ENCODE measurements at places on chromosomes 1 and 21.

DNA sequence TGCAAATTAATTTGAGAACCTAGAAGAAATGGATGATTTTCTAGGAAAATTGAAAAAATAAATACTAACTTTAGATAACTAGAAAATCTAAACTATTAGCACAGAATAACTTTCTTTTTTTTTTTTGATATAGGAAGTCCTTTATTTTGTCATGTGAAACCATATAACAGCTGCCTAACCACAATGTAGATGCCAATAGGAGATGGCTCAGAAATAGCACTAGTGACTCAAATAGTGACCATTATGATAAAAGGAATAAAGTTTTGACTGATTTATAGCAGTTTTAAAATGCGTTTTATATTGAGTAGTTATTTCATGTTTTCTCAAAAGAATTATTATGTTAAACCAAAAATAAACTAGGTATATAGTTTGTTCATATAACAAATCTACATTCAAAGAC is 158.0 kb upstream of the CACYBP start:
- DNase-seq = no peak
- H3K4me3 ChIP-seq = no peak overlapping the region
- no peak overlapping the region for H3K27ac ChIP-seq
- no peaks in the 10 kb centered on the region for H3K4me1 ChIP-seq
- H3K36me3 ChIP-seq = no peaks in the 10 kb centered on the region

DNA sequence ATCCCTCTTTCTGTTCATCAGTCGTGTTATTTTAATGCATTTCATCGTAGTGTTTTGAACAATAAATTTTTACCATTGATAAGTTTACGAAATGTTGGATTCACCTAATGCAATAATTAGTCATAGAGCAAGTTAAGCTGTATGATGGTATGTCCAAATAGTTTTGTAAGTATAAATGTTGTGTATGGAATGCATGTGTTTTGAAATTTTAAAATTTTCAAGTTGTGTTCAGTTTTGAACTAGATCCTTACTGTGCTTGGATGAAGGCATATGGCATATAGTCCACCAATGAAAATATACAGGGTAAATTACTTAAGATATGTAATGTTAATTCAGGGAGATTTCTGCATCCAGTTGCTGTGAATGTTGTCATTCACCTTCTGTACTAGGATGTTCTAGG is 2.3 kb downstream of the ZMYM4 start:
- H3K36me3 ChIP-seq = no peaks in the 10 kb centered on the region
- no peaks in the 10 kb centered on the region for H3K27me3 ChIP-seq
- no peak for DNase-seq
- H3K4me1 ChIP-seq = peaks cover 3% of the 10 kb centered on the region
- no peak overlapping the region for H3K4me3 ChIP-seq

DNA sequence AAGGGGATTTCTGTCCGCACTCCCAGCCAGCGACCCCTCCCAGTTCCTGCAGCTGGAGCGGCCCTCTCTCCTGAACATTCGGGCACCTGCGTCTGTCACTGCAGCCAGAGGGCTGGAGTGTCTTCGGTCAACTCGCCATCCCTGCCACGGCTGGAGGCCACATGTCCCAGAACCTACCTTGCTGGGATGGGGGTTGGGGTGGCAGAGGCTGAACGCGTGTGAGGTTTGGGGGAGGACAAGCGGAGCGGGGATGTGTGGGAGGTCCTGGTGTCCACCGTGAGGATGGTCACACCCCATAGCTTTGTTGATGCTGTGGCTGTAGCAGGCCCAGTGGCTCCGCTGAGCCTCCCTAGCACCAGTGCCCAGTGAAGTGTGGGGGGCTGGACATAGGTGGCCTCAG is 14.8 kb upstream of the C1orf174 start:
- no peak overlapping the region for H3K4me3 ChIP-seq
- H3K4me1 ChIP-seq = peaks cover 2% of the 10 kb centered on the region
- DNase-seq = no peak
- H3K36me3 ChIP-seq = no peaks in the 10 kb centered on the region
- H3K27me3 ChIP-seq = no peaks in the 10 kb centered on the region

DNA sequence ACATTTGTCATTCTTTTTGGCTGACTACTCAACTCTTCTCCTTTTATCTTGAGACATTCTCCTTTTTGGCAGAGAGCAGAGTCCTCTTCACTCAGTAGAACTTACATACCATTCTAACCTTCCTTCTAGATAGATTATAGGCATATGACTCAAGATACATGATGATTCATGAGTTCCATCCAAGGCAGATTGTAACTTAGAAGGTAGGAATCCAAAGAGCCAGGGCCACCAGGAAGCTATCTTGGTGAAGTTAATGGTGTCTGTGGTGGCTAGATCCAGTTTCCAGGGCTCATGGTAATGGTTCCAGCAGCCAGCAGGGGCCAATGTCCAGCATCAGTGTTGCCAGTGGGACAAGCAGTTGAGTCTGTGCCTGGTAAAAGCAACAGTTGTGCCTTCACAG is 76.1 kb upstream of the KIAA0040 start:
- H3K4me1 ChIP-seq = peaks cover 2% of the 10 kb centered on the region
- peak; percentile 18 for DNase-seq
- H3K4me3 ChIP-seq = no peak overlapping the region
- H3K27ac ChIP-seq = no peak overlapping the region

GRCh38 chr1:25031966-25032667 is 102.0 kb upstream of the RUNX3 start:
- no peak overlapping the region for H3K27ac ChIP-seq
- no peak for DNase-seq
- no peaks in the 10 kb centered on the region for H3K27me3 ChIP-seq
- no peak overlapping the region for H3K4me3 ChIP-seq
- H3K4me1 ChIP-seq = peaks cover 7% of the 10 kb centered on the region

- no peaks in the 10 kb centered on the region for H3K4me1 ChIP-seq
- H3K4me3 ChIP-seq = no peak overlapping the region
- H3K27ac ChIP-seq = no peak overlapping the region
Observed at GRCh38 chr21:45341779-45342178, 54.1 kb upstream of the POFUT2 start.

- no peak overlapping the region for H3K4me3 ChIP-seq
- H3K27me3 ChIP-seq = no peaks in the 10 kb centered on the region
- H3K27ac ChIP-seq = no peak overlapping the region
- no peaks in the 10 kb centered on the region for H3K36me3 ChIP-seq
- no peaks in the 10 kb centered on the region for H3K4me1 ChIP-seq
- DNase-seq = no peak
Observed at GRCh38 chr1:205024679-205025078, 18.3 kb upstream of the CNTN2 start.

- no peak overlapping the region for H3K27ac ChIP-seq
- H3K27me3 ChIP-seq = no peaks in the 10 kb centered on the region
- no peaks in the 10 kb centered on the region for H3K36me3 ChIP-seq
Observed at GRCh38 chr1:219414250-219414649, 198.7 kb downstream of the ZC3H11B start.

DNA sequence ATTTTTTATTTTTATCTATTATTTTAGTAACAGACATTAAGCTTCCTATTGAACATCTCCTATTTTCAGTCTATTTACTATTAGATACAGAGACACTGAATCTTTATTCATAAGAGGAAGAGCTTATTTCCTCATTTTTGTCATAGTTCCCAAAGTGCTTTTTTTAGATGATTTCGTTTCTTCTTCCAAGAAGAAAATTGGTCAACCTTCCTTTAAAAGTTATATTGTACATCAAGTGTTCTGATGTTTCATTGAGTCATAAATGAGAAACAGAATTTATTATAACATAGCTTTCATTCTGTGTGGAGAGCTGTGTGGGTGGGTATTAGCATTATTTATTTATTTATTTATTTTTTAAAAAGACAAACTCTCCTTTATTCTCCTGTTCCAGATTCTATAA is 50.6 kb upstream of the BACH1 start:
- no peaks in the 10 kb centered on the region for H3K36me3 ChIP-seq
- H3K4me1 ChIP-seq = no peaks in the 10 kb centered on the region
- DNase-seq = no peak
- H3K27me3 ChIP-seq = no peaks in the 10 kb centered on the region
- no peak overlapping the region for H3K27ac ChIP-seq
- no peak overlapping the region for H3K4me3 ChIP-seq

DNA sequence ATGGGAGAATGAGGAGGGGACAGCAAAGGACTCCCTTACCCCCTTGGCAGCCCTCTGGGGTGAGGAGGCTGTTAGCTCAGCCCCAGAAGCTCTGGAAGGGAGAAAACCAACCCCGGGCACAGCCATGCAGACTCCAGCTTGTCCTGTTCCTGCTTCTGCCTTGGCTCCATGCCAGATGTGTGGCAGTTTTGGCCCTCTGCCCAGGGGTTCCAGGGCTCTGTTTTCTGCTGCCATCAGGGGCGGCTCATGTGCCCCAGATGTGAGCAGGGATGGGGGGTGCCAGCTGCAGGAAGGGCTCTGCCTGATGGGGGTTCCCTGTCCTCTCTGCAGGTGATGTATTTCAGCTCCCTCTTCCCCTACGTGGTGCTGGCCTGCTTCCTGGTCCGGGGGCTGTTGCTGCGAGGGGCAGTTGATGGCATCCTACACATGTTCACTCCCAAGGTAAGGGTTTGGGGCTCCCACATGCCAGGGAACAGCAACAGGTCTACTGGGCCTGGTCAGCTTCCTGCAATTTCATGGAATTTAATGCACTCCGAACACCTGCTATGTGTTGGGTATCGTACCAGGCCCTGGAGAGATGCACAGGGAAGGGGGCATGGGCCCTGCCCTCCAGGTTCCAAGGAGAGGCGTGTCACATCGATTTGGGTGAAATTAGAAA is 26.1 kb downstream of the SLC6A17 start:
- peaks cover 4% of the 10 kb centered on the region for H3K4me1 ChIP-seq
- no peak overlapping the region for H3K4me3 ChIP-seq
- no peak overlapping the region for H3K27ac ChIP-seq

GRCh38 chr1:89629146-89629545 is 3.8 kb upstream of the LRRC8C start:
- no peak overlapping the region for H3K27ac ChIP-seq
- H3K36me3 ChIP-seq = no peaks in the 10 kb centered on the region
- no peaks in the 10 kb centered on the region for H3K27me3 ChIP-seq
- H3K4me1 ChIP-seq = no peaks in the 10 kb centered on the region

DNA sequence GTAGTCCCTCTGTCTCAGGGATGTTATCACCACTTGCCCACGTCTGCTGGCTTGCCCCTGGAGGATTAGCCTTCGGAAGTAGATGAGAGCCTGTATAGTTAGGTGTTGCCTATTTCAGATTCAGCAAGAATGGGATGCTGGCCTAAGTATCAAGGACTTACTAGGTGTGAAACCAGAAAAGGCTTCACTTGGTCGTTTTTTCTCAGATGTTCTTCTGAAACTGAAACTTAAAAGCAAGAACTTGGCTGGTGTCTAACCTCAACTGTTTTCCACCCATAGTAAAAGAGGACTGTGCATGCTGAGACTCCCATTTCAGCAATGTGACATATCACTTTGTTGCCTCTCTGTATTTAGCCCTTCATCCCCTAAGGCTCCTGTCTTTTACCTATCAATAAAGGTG is 67.0 kb upstream of the LRRC53 start:
- H3K4me1 ChIP-seq = no peaks in the 10 kb centered on the region
- H3K27me3 ChIP-seq = no peaks in the 10 kb centered on the region
- no peaks in the 10 kb centered on the region for H3K36me3 ChIP-seq

DNA sequence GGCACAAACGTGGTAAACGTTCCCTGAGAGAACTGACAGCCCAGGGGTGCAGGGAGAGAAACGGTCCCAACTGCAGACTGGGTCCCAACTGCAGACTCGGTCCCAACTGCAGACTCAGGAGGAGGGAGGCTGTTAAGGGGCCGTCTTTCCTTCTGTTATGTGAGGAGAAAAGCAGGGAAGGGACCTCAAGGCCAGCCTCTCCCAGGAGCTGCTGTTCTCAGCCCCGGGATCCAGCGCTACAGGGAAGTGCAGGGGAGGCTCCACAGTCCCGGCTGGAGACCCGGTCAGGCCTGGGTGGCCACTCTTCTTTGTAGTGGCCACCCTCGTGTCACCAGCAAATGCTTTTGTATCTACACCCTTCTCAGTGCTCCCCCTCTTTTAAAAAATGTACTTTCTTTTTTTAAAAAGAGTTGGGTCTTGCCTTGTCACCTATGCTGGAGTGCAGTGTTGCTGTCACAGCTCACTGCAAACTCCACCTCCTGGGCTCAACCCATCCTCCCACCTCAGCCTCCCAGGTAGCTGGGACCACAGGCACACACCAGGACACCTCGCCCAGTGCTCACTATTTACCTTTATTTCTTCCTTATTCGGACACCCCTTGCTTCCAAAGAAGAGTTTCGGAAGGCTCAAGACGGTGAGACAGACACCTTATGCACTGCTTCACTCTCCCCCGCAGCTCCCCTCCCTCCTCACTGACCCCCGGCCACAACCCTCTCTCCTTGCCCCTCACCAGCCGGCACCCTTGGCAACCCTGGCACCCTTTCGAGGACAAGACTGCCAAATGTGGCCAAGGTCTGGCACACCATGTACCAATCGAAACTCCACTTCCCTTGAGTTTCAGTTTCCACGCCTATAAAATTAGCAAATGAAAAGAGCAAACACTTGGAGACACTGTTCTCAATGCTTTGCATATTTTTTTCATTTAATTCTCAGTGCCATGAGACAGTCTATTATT is 21.8 kb downstream of the CAPN2 start:
- H3K27me3 ChIP-seq = no peaks in the 10 kb centered on the region
- H3K4me1 ChIP-seq = peaks cover 5% of the 10 kb centered on the region
- no peak overlapping the region for H3K4me3 ChIP-seq
- no peak overlapping the region for H3K27ac ChIP-seq

- peak; percentile 90 for DNase-seq
- peaks cover 30% of the 10 kb centered on the region for H3K4me1 ChIP-seq
- no peaks in the 10 kb centered on the region for H3K27me3 ChIP-seq
- no peaks in the 10 kb centered on the region for H3K36me3 ChIP-seq
- no peak overlapping the region for H3K4me3 ChIP-seq
Observed at GRCh38 chr1:225817611-225818061, 7.7 kb downstream of the EPHX1 start.

DNA sequence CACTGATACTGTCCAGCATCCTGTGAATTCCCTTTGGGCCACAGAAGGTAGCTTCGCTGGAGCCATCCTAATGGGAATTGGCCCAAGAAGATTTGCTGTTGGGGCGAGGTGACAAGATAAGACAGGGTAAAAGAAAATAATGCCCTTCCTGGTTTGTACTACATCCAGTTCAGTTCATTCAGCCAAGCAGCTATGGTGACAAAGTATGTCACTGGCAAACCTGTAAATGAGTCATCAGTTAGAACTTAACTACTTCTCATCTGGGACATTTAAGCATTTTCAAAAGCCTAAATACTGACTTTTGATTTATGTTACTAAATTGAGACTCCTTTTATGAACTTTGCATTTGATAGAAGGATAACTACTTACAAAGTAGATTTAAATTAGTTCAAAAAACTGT is 54.2 kb downstream of the WDR64 start:
- no peaks in the 10 kb centered on the region for H3K27me3 ChIP-seq

DNA sequence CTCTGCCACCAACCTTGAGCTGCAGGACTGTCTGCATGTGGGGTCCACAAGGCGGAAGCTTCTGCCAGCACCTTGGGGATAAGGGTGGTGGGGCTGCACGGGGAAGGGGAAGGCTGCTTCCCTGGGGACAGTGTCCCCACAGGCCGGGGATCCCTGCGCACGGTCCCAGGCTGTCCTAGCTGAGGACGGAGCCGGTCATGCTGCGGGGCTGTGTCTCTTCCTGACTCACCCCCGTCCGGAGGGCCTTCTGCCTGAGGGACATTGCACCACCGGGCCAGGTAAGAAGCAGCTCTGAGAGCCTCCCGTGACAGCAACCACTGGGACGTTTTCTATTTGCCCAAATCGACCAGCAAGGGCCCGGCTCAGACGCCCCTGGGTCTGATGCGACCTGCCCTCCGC is 29.9 kb downstream of the KRTAP10-1 start:
- H3K36me3 ChIP-seq = no peaks in the 10 kb centered on the region
- no peak for DNase-seq
- no peak overlapping the region for H3K4me3 ChIP-seq
- no peaks in the 10 kb centered on the region for H3K4me1 ChIP-seq
- no peak overlapping the region for H3K27ac ChIP-seq

GRCh38 chr1:36008546-36009197 is 75.2 kb upstream of the TEKT2 start:
- peak; percentile 45 for DNase-seq
- no peaks in the 10 kb centered on the region for H3K36me3 ChIP-seq
- no peaks in the 10 kb centered on the region for H3K4me1 ChIP-seq
- H3K4me3 ChIP-seq = no peak overlapping the region
- H3K27ac ChIP-seq = no peak overlapping the region

All from mesendoderm (in vitro differentiated cells).